Activated CD8-positive, alpha-beta memory T cell treated with anti-CD3 and anti-CD28 coated beads, Interleukin-2, amount 50 U/mL, for 48 hours (primary cell): ENCODE measurements at places on chromosomes 1 and 21.

DNA sequence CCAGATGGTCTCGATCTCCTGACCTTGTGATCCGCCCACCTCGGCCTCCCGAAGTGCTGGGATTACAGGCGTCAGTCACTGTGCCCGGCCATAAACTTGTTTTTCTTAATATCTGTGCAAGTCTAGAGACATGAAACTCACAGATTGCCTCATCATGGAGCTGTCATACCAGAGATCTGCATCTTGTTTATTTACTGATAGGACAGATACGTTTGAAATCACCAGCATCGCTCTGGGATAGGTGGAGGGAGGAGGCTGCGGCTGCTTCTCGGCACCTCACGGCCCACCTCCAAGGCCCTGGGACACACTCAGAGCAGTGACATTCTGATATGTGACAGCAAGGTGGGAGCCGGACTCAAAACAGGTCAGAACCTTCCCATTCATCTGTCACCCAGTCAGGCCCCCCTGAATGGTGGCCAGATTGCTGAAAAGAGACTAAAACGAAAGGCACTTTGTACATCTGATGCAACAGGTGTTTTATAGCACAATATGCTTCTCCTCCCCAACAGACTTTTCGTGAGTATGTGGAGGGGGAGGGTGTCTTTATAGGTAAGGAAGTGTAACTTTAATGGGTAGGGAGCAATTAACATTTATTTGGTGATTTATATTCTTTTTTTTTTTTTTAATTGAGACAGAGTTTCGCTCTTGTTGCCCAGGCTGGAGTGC lies 18.1 kb upstream of the LSM10 start:
- DNase-seq: no peak

GRCh38 chr1:162712317-162713029 lies 78.0 kb upstream of the HSD17B7 start:
- DNase-seq: no peak

DNA sequence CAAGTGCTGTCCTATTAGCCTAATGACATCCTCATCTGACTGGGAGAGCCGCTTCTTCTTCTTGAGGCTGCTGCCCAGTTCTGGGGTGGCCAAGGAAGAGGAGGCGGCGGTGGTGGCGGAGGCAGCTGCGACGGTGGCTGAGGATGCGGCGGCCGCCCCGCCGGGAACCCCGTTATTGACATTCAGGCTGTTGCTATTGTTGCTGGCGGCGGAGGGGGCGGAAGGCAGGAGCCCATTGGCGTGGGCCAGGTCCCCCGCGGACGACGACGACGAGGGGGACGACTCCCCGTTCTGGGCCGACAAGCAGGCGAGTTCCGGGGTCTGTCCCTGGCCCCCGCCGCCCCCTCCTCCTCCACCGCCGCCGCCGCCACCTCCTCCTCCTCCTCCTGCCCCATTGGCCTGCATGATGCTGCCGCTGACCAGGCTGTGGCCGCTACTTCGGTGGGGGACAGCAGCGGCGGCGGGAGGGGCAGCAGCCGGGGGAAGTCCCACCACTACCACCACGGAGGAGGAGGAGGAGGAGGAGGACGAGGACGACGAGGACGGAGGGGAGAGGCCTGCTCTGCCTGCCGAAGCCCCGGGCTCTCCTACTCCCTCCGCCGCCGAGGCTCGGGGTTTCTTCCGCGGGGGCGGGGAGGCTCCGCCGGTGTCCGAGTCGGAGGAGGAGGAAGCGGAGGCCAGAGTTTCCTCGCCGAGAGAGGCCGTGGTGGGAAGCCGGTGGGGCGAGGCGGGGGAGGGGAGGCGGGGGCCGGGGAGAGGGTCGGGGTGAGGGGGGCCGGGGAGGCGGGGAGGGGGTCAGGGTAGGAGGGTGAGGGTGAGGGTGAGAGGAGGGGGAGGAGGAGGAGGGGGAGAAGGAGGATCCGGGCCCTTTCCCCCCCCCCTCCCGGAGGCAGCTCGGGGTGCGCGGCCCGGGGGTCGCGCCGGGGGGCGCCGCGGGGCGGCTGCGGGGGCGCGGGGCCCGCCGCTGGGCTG lies 610 bp downstream of the WDR26 start:
- DNase-seq: peak; percentile 69

GRCh38 chr1:209389258-209389657 lies 194.3 kb upstream of the CAMK1G start:
- DNase-seq: no peak
